ENCODE measurements at places on chromosomes 7 and 10.

DNA sequence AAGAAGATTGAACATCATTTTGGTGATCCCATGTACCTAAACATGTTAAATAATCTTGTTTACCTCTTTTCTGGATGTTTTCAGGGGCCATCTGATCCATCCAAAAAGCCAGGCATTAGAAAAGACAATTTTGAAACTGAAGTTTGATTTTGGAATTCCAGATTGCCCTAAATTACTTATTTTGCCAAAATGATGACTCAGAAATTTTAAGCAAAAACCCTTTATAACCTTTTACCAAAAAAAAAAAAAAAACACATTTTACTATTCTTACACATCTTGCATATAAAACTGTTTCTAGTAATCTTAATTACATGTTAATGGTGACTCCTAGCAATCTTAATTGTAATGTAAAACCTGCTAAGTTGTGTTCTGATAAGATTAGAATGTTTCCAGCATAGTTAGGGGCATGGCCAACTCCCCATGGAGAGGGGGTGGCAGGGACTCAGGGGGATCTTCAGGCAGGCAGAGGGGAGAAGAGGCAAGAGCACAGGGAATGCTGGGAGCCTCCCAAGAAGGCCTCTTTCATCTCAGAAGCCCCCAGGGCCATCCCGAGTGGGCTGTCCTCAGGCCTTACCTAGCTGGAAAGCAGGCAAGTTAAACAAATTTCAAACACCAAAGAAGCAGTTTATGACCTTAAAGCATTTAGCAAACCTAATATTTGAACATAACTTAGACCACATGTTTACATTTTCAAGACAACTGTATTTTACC lies 25.8 kb upstream of the AKR1C3 start:
- no peak for DNase-seq

GRCh38 chr10:99360934-99361333 lies 31.8 kb downstream of the CNNM1 start:
- no peak for DNase-seq

DNA sequence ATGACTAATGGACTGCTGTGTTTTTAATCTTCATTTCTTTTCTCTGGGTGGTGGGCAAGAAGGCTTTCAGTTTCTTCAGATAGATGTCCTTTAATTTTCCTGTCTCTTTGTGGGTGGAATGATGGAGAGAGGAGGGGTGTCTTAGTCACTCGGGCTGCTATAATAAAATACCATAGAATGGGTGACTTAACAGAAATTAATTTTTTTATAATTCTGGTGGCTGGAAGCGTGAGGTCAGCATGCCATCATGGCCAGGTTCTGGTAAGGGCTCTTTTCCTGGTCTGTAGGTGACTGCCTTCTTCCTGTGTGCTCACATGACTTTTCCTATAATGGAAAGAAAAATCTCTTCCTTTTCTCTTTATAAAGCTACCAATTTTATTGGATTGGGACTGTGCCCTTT lies 6.3 kb downstream of the RSBN1L start:
- no peak for DNase-seq

- no peak for DNase-seq
Observed at GRCh38 chr10:7534480-7534852, 123.6 kb upstream of the SFMBT2 start.

- DNase-seq = no peak
Observed at GRCh38 chr10:38127812-38128211, 33.7 kb downstream of the ZNF37A start.

DNA sequence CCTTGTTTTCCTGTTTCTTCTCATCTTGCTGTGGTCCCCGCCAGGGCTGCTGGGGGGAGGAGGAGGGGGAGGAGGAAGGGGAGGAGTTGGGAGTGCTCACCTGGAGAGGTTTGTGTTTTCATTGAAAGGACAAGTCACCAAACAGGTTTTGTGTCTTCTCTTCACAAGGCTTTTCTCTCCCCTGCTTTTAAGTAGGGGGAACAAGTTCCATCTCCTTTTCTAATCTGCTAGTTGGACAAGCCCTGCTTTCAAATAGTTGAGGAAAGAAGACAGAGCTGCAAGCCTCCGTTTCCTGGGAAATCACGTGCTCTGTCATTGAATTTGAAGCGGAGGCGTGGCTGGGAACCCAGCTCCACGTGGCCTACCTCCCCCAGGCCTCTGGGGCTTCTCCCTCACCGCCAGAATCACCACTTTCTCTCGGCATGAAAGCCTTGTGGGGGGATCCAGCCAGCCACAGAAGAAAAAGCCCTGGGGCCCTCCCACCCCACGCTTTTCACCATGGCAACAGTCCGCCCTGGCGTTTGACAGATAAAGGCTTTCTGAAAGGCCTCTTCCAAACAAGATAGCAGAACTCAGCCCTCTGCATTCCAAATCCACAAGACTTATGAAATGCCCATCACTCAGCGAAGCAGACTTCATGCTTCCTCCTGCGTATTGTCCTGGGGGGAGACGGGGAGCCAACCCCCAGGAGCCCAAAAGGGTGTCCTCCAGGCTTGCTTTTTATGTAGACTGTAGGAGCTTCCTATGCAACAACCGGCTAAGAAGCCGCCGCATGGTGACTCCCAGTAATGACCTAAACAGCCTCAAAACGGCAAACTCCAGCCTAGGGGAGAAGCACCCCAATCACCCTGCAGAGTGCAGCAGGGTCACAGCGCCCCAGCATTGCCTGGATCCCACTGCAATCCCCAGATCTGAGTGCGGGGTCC lies 51.7 kb downstream of the PROSER2 start:
- DNase-seq = no peak

Measured in NCI-H460 (cell line).